ENCODE measurements at places on chromosomes 16 and 17.

- DNase-seq: no peak
Observed at GRCh38 chr16:68284847-68285246, 20.5 kb downstream of the SLC7A6 start.

DNA sequence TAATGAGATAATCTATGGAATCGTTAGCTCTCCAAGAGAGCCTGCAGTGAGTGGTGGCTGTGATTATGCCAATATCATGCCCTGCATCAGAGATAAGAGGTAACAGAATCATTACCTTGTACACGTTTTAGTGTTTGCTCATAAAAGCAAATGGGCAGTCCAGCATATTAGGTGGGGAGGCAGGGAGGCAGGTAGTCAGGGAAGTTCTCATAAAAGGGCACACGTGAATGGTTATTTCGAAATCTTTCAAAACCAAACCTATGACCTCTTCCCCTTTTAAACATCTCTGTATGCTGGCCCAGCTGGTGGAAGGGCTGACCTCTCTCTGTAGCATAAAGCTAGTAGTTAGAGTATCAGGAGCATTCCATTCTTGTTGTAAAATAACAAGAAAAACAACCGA lies 51.7 kb downstream of the VAT1L start:
- no peak for DNase-seq

DNA sequence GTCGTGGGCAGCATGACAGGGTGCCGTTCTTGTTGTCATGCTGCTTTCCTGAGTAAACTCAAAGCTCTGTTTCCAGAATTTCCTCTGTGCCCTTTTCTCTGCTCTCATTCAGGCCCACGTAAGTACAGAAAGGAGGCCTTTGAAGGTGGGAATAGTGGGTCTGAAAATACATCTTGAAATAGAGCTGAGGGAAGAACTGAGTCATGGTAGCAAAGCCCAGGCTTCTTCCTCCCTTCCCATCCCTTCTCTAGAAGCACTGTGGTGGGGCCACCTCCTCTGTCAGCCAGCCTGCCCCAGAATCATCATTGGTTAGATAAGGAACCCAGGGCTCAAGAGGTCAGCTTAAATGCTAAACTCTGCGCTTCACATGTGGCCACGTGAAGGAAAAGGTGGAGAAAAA lies 9.4 kb downstream of the CTRL start:
- no peak for DNase-seq

DNA sequence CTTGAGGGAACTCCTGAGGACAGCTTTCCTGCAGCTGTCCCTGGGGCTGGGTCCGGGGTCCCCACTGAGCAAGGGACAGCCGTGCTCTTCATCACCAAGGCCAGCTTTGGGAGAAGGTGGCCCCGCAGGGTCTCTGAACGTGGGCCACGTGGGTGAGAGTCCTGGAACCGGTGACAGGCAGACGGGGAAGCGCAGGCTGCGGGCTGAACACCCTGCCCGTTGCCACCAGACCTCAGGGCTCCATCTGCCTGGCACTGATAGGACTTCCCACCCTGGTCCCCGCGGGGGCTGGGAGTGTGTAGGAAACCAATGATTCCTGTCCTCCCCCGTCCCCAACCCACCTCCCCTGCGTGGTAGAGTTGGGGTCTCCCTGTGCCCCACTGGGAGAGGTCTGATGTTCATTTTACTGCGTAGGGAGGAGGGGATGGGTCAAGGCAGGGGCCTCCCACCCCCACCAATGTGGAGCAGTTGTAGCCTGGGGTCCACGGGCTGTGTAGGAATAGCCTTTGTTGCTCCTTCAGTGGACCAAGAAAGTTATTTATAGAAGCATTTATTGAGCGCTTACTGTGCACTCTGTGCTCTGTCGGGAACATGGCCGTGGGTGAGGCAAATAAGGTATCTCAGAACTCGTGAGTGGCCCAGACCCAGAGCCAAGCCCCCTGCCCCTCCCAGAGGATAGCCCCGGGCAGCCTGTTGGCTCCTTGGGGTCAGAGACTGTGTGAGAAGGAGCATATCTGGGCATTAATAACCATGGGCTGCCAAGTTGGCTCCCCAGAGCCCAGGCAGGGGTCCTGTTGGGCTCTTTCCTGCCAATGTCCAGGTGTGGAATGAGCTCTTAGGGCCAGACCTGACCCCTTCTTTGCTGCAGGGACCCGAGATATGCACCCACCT lies 1.3 kb downstream of the ADGRG1 start:
- no peak for DNase-seq

GRCh38 chr17:44556832-44557606 lies at the start of gene FZD2:
Gene FZD2, plus strand, starts transcription at chr17:44557484. Its CDS starts 205 bp downstream, at chr17:44557689.
- DNase-seq: peak; percentile 79

- no peak for DNase-seq
Observed at GRCh38 chr17:6503641-6504195, 52.6 kb downstream of the PITPNM3 start.
